ENCODE measurements at places on chromosomes 7 and 10.

DNA sequence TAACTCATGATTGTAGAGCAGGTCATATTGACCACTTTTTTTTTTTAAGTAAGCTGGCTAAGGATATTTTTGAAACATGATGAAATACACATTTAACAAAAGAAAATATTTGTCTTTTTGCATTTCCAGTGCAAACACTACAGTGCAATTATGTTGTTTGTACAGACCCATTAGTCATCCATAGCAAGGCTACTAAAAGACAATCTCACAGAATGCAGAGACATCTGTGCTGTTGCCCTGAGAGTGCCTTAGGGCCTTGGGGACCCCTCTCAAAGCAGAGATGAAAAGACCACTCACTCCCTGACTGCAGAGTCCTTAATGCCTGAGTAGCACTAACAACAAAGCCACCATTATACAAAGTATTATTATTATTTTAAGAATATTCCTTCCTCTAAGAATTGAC lies 104.5 kb downstream of the NRCAM start:
- no peak for DNase-seq

GRCh38 chr7:153934048-153934447 lies 118.2 kb upstream of the DPP6 start:
- DNase-seq: no peak

DNA sequence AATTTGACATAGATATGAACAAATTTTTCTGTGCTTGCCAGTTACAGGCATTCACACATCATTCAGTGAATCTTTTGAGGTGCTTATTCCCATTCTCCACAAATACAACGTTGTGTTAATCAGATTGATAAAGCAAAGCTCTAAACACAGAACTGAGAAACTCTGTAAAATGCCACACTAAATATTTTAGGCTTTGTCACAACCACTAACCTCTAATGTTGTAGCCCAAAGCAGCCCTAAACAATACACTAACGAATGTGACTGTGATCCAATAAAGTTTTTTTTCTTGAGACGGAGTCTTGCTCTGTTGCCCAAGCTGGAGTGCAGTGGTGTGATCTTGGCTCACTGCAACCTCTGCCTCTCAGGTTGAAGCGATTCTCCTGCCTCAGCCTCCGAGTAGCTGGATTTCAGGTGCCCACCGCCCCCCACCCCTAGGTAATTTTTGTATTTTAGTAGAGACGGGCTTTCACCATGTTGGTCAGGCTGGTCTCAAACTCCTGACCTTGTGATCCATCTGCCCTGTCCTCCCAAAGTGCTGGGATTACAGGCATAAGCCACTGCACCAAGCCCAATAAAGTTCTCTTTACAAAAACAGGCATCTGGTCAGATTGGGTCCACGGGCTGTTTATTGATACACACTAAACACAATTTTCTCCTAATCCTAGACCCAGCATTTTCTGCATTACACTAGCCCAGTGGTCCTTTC lies 6.9 kb downstream of the CYCS start:
- no peak for DNase-seq

DNA sequence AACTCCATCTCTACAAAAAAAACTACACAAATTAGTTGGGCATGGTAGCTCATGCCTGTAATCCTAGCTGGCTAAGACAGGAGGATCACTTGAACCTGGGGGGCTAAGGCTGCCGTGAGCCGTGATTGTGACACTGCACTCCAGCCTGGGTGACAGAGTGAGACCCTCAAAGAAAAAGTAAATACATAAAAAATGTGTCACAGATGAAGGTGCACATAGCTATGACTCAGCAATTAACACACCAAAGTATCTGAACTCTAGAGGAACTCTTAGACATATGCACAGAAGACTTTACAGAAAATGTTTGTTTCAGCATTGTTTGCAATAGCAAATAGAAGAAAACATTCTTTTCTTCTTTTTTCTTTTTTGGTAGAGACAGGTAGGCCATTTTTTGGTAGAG lies 8.3 kb downstream of the C10orf62 start:
- no peak for DNase-seq

DNA sequence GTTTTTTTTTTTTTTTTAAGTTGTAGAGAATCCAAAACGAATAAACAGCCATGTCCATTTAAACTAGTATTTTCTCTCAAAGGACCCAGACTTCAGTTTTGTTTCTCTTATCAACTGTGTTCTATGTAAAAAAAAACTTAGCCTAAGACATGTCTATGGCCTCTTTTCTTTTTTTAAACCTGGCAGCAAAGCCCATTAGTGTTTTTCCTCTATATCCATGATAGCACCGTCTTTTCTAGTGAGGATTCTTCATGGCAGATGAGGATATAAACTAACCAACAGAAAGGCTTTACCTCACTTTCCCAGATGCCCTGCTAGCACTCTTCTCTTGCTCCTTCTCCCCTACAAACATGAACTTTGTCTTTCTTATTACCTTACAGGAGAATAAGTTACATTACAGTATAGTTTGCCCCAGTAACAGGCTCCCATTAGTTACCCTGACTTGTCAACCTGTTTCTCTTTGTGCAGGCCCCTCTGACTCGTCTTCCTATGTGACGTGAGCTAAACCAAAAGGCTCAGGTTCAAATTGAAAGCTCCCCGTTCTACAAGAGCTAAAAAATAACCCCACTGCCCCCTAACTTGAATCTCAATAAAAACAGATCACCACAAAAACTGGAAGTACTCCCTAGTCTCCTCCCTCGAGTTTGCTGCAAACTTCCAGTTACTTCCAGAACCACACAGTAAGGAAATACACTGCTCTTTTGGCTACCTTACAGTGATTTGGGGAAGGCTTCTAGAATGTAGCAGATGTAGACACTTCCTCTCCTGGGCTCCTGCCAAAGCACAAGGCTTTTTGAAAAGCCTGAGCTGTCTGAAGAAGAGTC lies 20.1 kb downstream of the P4HA1 start:
- peak; percentile 81 for DNase-seq

GRCh38 chr7:99242682-99243081 lies 30.0 kb upstream of the MYH16 start:
- DNase-seq: no peak

GRCh38 chr10:87942884-87943527 lies 79.6 kb downstream of the PTEN start:
- no peak for DNase-seq

DNA sequence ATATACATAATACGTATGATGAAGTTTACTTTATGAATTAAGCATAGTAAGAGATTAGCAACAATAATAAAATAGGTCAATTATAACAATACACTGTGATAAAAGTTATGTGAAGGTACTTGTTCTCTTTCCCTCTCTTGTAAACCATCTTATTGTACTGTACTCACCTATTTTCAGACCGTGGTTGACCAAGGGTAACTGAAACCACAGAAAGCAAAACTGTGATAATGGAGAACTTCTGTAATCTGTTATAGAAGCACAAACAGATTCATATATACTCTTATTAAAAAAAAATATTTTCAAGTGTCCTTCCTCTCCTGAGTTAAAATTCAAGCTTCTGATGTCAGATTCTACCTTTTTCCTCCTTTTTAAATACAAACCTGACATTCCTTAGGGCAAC lies 1247.8 kb upstream of the SORCS1 start:
- DNase-seq: no peak

GRCh38 chr10:47024399-47025252 lies 113.4 kb downstream of the PTPN20 start:
- peak; percentile 74 for DNase-seq
